ENCODE measurements at places on chromosomes 11 and 22. TPM values are rescaled to one million over a fixed set of nuclear protein-coding genes. Genes with fewer than 3 reads are reported as not detected.

GRCh38 chr11:33005175-33005574, 10.5 kb upstream of the DEPDC7 start:
- H3K27ac ChIP-seq, result no peak overlapping the region
- DNase-seq, result no peak
- no peaks in the 10 kb centered on the region for H3K27me3 ChIP-seq
- no peak overlapping the region for H3K4me3 ChIP-seq
- no peaks in the 10 kb centered on the region for H3K4me1 ChIP-seq

GRCh38 chr11:22677153-22677903, 10.9 kb downstream of the GAS2 start:
- no peaks in the 10 kb centered on the region for H3K27me3 ChIP-seq
- no peak for DNase-seq
- no peak overlapping the region for H3K27ac ChIP-seq
- H3K4me3 ChIP-seq, result no peak overlapping the region

DNA sequence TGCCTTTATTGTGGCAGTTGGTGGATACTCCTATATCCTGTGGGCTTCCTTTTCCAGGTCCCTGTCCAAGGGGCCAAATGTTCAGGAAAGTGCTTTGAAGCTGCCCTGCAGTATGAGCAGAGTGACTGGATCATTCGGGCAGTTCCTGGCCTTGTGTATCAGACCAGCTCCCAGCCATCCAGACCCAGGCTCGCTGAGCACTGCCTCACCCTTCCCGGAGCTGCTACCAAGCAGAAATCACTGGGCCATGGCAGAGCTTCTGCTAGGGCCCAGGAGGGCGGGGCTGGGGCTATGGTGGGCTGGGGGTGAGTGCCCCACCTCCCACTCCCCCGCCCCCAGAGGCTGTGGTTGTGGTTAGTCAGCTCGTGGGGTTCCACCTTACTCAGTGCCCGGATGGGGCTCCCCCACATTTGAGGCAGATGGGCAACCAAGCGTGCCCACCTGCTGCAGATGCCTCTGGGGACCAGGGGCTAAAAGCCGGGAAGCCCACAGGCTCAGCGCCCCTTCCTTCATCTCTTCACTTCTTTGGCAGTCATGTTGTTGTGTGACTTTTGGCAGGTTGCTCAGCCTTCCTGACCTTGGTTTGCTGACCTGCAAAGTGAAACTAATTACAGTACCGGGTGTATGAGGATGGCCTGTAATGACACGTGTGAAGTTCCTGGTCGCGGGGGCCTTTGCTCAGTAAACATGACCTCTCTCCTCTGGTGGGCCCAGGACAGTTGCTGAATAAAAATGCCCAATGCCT, 2.1 kb upstream of the LRRC32 start:
- peaks cover 27% of the 10 kb centered on the region for H3K27me3 ChIP-seq
- DNase-seq, result no peak
- peaks cover 18% of the 10 kb centered on the region for H3K4me1 ChIP-seq
- H3K27ac ChIP-seq, result no peak overlapping the region
- no peak overlapping the region for H3K4me3 ChIP-seq
- H3K36me3 ChIP-seq, result no peaks in the 10 kb centered on the region

DNA sequence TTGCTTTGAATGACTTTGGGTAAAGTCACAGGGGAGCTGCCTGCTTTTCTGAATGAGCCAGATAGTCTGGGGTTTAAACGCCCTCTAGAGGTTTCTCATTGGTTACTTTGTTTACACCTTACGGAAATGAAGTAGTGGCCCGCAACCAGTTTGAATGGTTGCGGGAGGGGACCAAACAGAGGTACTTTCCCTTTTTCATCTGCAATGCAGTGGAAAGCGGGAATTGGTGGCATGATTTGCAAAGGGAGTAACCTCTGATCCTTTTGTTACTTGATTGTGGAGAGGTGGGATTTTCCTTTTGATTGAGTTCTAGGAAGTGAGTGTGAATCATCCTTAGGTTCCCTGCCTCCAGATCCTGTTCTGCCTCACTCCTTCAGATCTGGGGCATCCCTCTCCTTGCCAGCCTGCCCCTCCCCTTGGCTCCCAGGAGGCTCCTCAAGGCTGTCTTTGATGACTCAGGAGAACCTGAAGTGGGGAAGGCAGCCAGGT, 15.9 kb upstream of the GLYATL1 start:
- H3K27ac ChIP-seq, result no peak overlapping the region
- no peak overlapping the region for H3K4me3 ChIP-seq
- H3K27me3 ChIP-seq, result peaks cover 5% of the 10 kb centered on the region
- no peaks in the 10 kb centered on the region for H3K36me3 ChIP-seq
- peaks cover 18% of the 10 kb centered on the region for H3K4me1 ChIP-seq

DNA sequence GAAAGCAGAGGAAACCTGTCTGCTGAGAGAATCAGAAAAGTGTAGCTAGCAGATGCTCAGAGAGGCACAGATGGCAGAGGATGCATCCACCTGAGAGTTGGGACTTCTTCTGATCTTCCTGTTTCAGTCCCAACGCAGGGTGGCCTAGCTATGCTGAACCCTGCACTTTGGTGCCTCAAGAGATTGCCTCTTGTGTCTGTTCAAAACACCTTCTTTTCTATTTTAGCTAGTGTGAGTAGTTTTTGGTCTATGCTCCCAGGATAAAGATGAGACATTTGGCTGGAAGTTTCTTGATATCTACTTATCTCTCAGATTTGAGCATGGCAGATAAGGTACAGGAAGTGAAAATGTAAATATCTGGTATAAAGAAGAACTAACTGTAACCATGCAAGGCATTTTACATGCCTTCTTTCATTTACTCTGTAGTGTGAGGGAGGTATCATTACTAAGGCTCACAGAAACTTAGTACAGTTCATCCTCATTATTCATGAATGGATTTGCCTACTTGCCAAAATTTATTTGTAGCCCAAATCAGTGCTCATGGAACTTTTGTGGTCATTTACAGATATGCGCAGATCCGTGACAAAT, 47.0 kb upstream of the PSMA1 start:
- no peaks in the 10 kb centered on the region for H3K27me3 ChIP-seq
- H3K4me3 ChIP-seq, result no peak overlapping the region
- H3K36me3 ChIP-seq, result peaks cover 23% of the 10 kb centered on the region
- no peaks in the 10 kb centered on the region for H3K4me1 ChIP-seq

Gene OR56A4
- 0.26 TPM for total RNA-seq

GRCh38 chr11:129391360-129391759, 15.7 kb downstream of the BARX2 start:
- H3K36me3 ChIP-seq, result no peaks in the 10 kb centered on the region
- H3K4me3 ChIP-seq, result no peak overlapping the region
- H3K4me1 ChIP-seq, result peaks cover 13% of the 10 kb centered on the region
- peaks cover 15% of the 10 kb centered on the region for H3K27me3 ChIP-seq
- no peak for DNase-seq

- H3K27me3 ChIP-seq, result no peaks in the 10 kb centered on the region
- DNase-seq, result no peak
- H3K27ac ChIP-seq, result no peak overlapping the region
- H3K4me3 ChIP-seq, result no peak overlapping the region
- H3K4me1 ChIP-seq, result peaks cover 8% of the 10 kb centered on the region
These were observed 1301.2 kb downstream of the JRKL start for GRCh38 chr11:97691061-97691460.

DNA sequence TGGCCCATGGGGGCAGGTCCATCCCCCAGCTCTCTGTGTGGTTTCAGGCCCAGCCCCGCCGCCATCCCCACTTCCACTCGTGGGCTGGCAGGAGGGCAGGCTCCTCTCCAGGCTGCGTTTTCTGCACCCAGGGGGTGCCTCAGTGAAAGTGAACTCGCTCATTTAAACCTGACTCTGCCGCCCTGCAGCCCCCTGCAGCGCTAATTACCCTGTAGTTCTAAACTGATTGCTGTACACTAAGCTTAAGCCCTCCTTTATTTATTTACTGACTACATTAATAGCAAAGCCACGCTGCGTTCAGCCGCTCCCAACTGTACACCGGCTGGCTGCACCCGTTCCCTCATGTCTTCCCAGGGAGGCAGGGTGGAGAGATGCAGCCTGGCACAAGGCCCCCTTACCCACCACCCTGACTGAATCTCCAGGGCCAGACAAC, 36.6 kb upstream of the NNMT start:
- peaks cover 59% of the 10 kb centered on the region for H3K4me1 ChIP-seq
- H3K27ac ChIP-seq, result no peak overlapping the region
- H3K27me3 ChIP-seq, result peaks cover 2% of the 10 kb centered on the region
- no peaks in the 10 kb centered on the region for H3K36me3 ChIP-seq
- DNase-seq, result no peak
- peak overlapping the region; percentile 56 for H3K4me3 ChIP-seq

- DNase-seq, result no peak
- peaks cover 32% of the 10 kb centered on the region for H3K4me1 ChIP-seq
- no peaks in the 10 kb centered on the region for H3K36me3 ChIP-seq
- H3K27ac ChIP-seq, result no peak overlapping the region
- no peaks in the 10 kb centered on the region for H3K27me3 ChIP-seq
- H3K4me3 ChIP-seq, result no peak overlapping the region
These were observed 18.2 kb downstream of the NFAM1 start for GRCh38 chr22:42414021-42414420.

DNA sequence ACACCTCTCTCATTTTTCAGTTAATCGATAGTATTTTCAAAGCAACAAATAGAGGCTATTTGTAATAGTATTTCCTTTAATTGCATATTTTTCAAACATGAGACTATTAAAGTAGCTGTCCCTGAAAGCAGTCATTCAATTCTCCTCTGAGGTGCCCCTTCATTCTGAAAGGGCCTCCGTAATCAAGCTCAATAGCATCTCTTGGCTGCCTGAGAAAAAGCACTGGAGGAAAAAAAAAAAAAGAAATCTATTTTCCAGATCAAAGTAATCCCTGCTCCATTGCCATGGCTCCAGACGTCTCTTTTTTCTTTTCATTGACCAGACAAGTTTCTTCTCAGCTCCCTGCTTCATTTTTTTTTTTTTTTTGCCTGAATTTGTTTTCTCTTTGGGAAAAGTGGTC, 154.5 kb upstream of the BLID start:
- DNase-seq, result no peak
- H3K4me3 ChIP-seq, result no peak overlapping the region
- H3K4me1 ChIP-seq, result peaks cover 32% of the 10 kb centered on the region
- no peaks in the 10 kb centered on the region for H3K36me3 ChIP-seq
- H3K27me3 ChIP-seq, result no peaks in the 10 kb centered on the region

Gene APOL6
- total RNA-seq, result 0.02 TPM

- no peak overlapping the region for H3K27ac ChIP-seq
- peaks cover 15% of the 10 kb centered on the region for H3K36me3 ChIP-seq
- H3K4me3 ChIP-seq, result no peak overlapping the region
- no peak for DNase-seq
These were observed 118.3 kb downstream of the CYP2R1 start for GRCh38 chr11:14773755-14774154.

Gene OR10A2
- not detected for total RNA-seq

DNA sequence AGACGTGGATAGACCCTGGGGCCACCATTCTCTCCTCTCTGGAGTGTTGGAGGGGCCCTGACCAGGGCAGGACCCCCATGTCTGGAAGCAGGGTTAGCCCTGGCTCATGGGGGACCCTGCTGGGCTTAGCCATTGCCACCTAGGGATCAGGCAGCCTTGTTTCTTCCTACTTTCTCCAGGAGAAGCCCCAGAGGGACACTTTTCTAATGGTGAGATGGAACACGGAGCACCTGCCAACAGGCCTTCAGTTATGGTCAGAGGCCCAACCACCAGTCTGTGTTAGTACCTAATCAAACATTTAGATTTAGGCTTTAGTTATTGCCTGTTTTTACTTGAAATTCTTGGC, 1.9 kb upstream of the C22orf39 start:
- H3K4me3 ChIP-seq, result peak overlapping the region; percentile 35
- H3K27ac ChIP-seq, result no peak overlapping the region
- no peaks in the 10 kb centered on the region for H3K27me3 ChIP-seq
- peaks cover 10% of the 10 kb centered on the region for H3K36me3 ChIP-seq
- H3K4me1 ChIP-seq, result peaks cover 35% of the 10 kb centered on the region

Gene TMEM135
- 39.5 TPM for total RNA-seq

Gene MAJIN
- total RNA-seq, result not detected

DNA sequence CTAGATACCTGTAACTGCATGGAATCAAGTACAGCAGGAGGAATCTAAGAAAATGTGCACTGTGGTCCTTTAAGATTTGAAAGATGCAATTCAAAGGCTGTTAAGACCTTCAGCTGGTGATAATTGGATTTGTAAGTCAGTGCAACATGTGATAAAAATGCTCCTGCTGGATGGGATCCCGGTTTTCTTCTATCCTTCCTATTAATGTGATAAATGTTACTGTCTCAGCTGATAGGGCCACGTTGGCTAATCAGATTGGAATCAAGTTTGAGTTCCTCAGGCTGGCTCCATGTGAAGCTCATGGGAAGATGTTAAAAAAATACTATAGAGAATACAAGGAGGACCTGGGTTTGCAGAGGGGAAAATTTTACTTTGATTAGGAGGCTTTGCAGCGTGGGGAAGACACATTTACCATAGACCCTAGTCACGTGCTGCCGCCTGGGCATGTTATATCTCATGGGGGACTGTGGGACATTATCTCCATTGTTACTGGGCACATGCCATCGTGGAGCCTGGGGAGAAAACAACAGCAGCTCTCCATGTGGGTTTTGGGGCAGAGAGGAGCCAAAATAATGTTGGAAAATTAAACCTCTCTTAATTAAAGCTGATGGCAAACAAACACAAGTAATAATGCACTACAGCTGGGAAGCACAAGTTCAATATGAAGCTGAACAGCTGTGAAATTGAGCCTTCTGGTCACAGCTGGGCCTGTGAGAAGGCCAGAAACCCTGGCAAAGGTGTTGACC, 652.5 kb downstream of the NTM start:
- H3K27me3 ChIP-seq, result no peaks in the 10 kb centered on the region
- H3K4me3 ChIP-seq, result no peak overlapping the region
- no peaks in the 10 kb centered on the region for H3K36me3 ChIP-seq
- H3K27ac ChIP-seq, result no peak overlapping the region
- peaks cover 13% of the 10 kb centered on the region for H3K4me1 ChIP-seq

Gene OR5F1
- not detected for total RNA-seq

DNA sequence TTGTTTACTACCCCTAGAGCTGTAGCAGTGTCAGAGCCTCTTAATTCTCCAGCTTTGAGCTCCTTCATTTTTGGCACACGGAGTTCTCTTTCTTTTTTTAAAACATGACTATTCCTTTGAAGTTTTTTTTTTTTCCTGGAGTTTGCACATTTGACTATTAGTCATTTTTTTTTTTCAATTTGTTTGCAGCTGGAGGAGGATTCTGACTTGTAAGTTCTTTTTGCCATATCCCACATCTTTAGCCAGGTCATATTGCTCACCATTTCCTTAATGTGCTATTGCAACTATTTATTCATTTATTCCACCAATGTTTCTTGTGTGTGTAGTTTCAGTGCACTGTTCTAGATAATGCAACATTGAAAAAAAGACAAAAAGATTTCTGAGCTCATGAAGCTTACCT, 166.3 kb upstream of the ARHGAP20 start:
- H3K4me1 ChIP-seq, result peaks cover 7% of the 10 kb centered on the region
- no peak for DNase-seq
- no peak overlapping the region for H3K4me3 ChIP-seq
- H3K36me3 ChIP-seq, result no peaks in the 10 kb centered on the region
- H3K27me3 ChIP-seq, result no peaks in the 10 kb centered on the region

Gene FDX1
- 9.7 TPM for total RNA-seq

GRCh38 chr22:10727393-10727792, 4800.6 kb upstream of the OR11H1 start:
- DNase-seq, result no peak
- peaks cover 68% of the 10 kb centered on the region for H3K36me3 ChIP-seq
- no peak overlapping the region for H3K27ac ChIP-seq
- H3K4me1 ChIP-seq, result no peaks in the 10 kb centered on the region
- H3K4me3 ChIP-seq, result no peak overlapping the region

Gene SLCO2B1
- total RNA-seq, result not detected

All from neural crest cell (in vitro differentiated cells).